Amniotic stem cell (primary cell): ENCODE measurements at places on chromosomes 3 and 15.
A peak's percentile ranks its signal among the peaks of the same experiment; 100 is the strongest.

DNA sequence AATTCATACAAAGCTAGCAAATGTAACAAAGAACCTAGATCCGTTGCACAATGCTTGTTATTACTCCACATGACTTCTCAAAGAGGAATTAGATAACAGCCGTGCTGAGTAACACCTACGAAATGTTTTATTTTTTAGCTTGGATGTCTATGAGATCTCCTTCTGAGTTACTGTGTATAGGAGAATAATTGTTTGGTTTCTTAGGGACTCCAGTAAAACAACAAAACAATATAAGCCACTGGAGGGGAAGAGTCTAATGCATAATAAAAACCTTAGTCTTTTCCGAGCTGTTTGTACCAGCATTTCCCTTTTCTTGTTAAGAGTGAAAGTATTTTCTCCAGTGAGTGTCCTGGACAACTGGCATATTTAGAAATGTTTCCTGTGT is 15.6 kb downstream of the SNAP23 start:
- DNase-seq: no peak

- no peak for DNase-seq
Measured at GRCh38 chr3:167740961-167741587, 5.6 kb downstream of the SERPINI1 start.

DNA sequence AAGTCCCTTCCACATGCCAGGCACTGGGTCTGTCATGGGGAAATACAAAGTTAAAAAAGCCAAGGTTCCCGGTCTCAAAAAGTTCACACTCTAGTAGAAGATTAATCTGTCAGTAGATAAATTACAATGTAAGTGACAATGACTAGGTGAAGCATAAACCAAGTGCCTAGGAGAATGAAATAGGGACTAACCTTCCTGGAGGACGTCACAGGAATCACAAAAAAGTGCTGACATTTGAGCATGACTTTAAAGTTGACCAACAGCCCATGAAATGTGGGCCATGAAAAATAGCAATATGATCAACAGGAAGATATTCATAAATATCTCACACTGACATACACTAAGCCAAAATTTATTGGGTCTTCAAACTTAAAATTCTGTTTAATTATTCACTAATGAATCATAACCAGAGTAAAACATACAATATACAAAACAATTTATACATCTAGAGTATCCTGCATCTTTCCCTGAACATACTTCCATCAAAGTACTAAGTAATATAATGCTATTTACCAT is 20.0 kb downstream of the COPS2 start:
- DNase-seq: no peak

DNA sequence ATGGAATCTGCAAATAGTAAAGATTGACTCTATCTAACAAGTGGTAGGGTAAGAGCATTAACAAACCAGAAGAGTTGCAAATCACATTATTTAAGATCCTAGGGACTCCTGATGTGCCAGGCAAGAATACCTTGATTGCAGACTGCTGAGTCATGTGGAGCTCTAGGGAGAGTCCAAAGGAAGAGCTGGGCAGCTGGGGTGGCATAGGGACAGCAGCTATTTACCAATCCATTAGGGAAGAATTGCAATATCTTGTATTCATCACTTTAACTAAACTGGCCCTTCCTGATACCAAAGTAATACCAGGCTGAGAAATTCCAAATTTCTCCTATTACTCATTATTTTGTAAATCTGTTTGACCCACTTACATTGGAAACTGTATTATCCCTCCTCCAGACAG is 52.2 kb upstream of the ACP3 start:
- DNase-seq: no peak

- DNase-seq: no peak
Measured at GRCh38 chr15:88334436-88334835, 77.9 kb upstream of the NTRK3 start.

- DNase-seq: no peak
Measured at GRCh38 chr3:145357453-145357852, 803.5 kb downstream of the PLOD2 start.

- DNase-seq: no peak
Measured at GRCh38 chr3:8451696-8452095, 49.9 kb upstream of the LMCD1 start.

GRCh38 chr15:76325704-76326103 is 10.9 kb upstream of the ISL2 start:
- no peak for DNase-seq

DNA sequence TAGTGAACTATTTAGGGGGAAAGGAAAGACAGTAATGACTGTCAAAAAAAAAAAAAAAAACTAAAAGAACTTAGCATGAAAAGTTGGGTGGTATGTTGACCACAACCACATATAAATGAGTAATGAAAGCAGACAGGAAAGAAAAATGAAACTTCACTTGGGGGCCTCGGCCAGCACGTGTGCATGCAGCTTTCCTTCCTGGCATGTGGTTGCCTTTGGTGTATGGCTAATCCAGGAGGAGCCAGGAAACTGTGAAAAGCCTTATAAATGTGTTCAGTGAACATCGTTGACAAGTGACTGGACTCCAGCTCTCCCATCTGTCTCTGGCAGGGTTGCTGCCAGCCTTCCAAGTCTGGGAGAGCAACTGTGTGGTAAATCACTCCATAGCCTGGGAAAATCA is 195.1 kb downstream of the DTWD1 start:
- no peak for DNase-seq

- DNase-seq: no peak
Measured at GRCh38 chr3:127264794-127265514, 22.9 kb downstream of the PRR20G start.

DNA sequence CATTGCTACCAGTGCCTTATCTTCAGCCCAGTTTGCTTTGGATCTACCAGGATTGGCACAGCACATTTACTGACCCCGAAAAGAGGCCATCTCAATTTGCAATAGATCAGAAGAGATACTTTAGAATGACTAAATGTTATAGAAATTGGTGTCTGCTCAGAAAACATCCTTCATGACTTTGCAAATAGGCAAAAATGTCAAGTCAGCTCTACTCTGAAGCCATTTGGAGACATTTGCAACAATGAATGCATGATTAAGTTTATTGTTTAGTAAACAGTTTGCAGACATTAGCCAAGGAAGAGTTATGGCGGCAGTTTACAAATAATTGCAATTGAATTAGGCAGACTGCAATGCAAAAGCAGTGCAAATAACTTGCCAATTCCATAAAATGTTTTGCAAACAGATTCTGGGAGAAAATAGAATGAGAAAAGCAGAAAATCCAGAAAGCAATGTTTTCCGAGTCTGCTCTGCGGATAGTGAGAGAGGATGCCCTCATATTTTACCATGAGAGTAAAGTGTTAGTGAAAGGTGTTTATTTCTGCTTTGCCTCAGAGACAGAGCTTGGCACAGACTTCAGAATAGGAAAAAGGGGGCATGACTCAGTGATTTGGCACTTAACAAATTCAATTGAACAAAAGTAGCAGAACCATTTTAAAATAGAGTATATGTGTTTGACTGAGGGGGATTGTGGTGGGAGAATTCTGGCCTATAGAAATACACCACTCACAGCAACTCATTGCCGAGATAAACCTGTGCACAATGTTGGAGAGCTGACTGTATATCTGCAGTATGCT is 334.9 kb upstream of the NR2F2 start:
- no peak for DNase-seq

GRCh38 chr15:50107591-50108408 is 11.2 kb downstream of the ATP8B4 start:
- no peak for DNase-seq

GRCh38 chr3:98561727-98562521 is 30.1 kb downstream of the GPR15 start:
- DNase-seq: no peak

- DNase-seq: peak; percentile 83
Measured at GRCh38 chr15:80588801-80589200, 106.3 kb upstream of the ABHD17C start.

- no peak for DNase-seq
Measured at GRCh38 chr15:87849181-87849580, 407.4 kb downstream of the NTRK3 start.

GRCh38 chr3:43183456-43183855 is 77.6 kb upstream of the POMGNT2 start:
- no peak for DNase-seq

DNA sequence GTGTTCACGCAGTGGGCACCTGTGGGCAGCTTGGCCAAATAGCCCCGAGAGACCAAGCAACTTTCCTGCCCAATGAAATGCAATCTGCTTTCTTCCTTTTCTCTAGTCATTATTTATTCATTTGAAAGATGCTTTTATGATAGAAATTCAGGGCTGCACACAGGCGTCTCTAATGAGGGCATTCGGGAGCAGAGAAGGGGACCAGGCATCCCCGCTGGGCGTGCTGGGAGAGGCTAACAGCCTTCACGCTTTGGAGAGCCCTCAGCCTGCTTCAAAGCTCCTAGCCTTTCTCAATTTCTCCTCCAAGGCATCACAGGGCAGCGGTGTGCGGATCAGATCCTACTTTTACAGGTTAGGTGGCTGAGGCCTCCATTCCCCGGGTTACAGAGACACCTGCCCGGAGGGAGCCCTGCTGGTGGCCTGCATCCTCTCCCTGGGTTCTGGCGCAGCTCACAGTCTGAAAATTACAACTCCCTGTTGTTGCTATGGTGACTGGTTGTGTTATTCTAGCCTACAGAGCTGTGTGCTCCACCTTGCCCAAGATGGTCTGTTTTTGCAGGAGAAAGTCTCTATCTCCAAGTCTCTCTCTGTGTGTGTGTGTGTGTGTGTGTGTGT is 21.8 kb upstream of the KLF13 start:
- DNase-seq: no peak

DNA sequence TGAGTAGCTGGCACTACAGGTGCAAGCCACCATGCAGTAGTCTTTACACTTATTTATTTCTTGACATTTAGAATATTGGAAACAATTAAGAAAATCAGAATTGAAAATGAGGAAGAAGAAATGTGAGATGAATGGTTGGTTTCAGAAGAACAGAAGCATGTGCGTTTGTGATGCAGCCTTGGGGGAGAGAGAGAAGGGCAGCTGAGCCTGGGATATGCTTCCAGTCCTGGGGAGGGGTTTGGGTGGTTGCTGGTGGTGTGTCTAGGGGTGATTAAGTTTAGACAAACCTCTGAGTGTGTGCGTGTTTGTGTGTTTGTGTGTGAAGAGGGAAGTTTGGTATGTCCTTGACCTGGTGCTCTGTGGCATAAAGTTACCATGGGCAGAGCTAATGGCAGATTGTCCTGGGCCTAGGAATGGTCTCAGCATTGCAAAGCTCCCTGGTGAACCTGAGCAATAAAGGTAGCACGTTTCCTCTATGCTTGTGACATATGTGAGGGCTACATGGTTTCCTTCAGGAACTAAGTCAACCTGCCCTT is 35.6 kb downstream of the CTSH start:
- no peak for DNase-seq

- no peak for DNase-seq
Measured at GRCh38 chr15:64004587-64004986, 41.7 kb downstream of the DAPK2 start.

DNA sequence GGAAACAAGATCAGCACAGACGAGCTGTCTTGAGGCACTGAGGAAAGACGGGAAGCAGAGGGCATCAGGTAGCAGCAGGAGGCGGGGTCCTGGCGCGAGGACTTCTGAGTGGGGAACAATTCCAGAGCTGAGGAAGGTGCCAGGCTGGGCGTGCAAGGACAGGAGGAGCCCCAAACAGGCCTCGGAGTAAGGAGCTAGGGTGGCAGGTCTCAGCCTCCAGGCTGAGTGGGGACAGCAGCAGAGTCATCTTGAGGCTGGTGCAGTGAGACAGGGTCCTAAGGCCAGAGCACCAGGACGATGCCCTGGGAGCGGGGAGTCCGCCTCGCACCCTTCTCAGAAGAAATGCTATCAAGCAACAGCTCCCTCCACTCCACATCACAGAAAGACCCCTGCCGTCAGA is 78.4 kb downstream of the PCSK6 start:
- DNase-seq: no peak

GRCh38 chr15:29988701-29989100 is 94.1 kb upstream of the GOLGA8J start:
- no peak for DNase-seq

GRCh38 chr15:41982133-41982930 is 10.0 kb upstream of the EHD4 start:
- DNase-seq: no peak
